Esophagus squamous epithelium (tissue), 5 donors: ENCODE measurements at places on chromosomes 11 and 22. TPM values are rescaled to one million over a fixed set of nuclear protein-coding genes. Genes with fewer than 3 reads are reported as not detected.

DNA sequence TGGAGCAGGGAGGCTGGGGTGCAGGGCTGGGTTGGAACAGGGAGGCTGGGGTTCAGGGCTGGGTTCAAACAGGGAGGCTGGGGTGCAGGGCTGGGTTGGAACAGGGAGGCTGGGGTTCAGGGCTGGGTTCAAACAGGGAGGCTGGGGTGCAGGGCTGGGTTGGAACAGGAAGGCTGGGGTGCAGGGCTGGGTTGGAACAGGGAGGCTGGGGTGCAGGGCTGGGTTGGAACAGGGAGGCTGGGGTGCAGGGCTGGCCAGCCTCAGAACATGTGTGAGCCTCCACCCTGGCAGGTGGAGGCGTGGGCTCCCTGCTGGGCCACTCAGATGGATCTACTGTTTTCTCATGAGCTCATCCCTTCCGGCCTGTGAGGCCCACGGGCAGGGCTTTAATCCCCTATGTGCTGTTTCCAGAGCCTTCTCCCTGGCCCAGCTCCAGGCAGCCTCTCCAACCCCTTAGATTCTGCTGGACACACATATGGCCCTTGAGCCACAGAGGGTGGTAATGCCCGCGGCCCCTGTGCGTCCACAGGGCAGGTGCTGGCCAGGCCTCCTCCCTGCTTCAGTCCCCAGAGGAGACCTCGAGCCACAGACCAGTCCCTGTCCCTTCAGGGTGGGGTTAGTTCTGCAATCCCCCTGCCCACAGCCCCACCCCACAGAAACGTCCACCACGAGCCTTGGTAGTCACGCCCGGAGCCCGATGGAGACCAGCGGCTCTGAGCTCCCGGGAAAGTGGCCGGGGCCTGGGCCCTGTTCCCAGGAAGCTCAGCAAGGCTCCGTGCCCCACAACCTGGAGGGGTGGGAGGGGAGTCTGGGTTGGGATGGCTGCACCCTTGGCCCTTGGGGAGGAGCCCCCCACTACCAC lies 197.9 kb downstream of the BRD1 start:
- no peak overlapping the region for H3K27ac ChIP-seq
- H3K4me1 ChIP-seq: peaks cover 5% of the 10 kb centered on the region
- H3K36me3 ChIP-seq: no peaks in the 10 kb centered on the region
- no peak overlapping the region for H3K4me3 ChIP-seq

- DNase-seq: no peak
- peak overlapping the region; percentile 44 for H3K27ac ChIP-seq
- no peaks in the 10 kb centered on the region for H3K4me1 ChIP-seq
- H3K27me3 ChIP-seq: no peaks in the 10 kb centered on the region
These were observed 83.6 kb downstream of the PIWIL4 start for GRCh38 chr11:94650756-94651155.

DNA sequence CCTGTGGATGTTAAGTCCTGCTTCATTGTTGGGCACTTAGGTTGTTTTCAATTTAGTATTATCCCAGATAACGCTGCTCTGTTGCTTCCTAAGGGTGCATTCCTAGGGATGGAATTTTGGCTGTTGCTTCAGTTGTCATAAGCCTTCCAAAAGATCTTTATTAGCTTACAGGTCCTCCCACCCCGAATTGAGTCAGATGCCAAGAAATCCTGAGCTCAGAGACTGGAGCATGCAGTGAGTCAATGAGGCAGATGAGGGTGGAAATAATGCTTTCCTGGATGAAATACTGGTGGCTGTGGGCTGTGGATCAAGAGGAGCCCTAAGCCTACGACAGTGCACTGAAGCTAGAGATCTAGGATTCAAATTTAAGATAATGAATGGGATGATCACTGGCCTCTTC lies 10.7 kb upstream of the IL18BP start:
- no peaks in the 10 kb centered on the region for H3K4me1 ChIP-seq
- H3K4me3 ChIP-seq: no peak overlapping the region
- no peak overlapping the region for H3K27ac ChIP-seq
- H3K36me3 ChIP-seq: no peaks in the 10 kb centered on the region
- no peak for DNase-seq

DNA sequence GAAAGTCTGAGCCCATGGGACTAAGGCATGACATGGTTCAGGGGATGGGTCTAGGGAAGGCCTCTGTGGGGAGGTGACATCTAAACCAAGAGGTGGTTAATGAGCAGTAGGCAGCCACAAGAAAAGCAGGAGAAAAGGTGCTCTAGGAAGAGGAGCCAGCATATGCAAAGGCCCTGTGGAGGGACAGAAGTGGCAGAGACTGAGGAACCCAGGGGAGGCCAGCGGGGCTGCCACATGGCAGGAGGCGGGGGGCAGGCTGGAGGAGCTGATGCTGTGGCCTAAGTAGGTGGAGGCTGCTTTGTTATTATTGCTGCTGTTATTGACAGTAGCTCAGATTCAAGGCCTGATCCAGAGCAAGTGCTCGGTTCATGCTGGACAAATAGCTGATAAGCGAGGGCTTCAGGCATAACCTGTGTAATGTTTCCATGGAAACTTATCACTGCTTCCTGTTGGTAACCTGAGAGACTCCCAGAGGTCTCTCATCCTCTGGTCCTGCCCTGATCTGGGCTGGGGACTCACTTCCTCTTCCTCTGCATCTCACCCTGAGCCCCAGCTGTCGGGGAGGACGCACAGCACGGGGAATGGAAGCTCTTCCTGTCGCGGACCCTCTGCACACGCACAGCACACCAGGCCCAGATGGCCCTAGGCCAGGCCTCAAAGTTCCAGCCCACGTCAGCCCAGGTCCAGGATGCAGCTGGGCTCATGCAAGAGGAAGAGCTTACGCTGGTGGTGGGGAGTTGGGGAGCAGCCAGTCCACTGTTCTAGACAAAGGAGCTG lies 75.2 kb upstream of the TP53I11 start:
- H3K27me3 ChIP-seq: no peaks in the 10 kb centered on the region
- no peak overlapping the region for H3K27ac ChIP-seq
- DNase-seq: no peak
- no peaks in the 10 kb centered on the region for H3K36me3 ChIP-seq
- H3K4me3 ChIP-seq: no peak overlapping the region

GRCh38 chr11:26245046-26245445 lies 86.9 kb upstream of the ANO3 start:
- H3K4me3 ChIP-seq: no peak overlapping the region
- H3K4me1 ChIP-seq: no peaks in the 10 kb centered on the region
- no peaks in the 10 kb centered on the region for H3K27me3 ChIP-seq
- no peak overlapping the region for H3K27ac ChIP-seq
- DNase-seq: no peak
- no peaks in the 10 kb centered on the region for H3K36me3 ChIP-seq

DNA sequence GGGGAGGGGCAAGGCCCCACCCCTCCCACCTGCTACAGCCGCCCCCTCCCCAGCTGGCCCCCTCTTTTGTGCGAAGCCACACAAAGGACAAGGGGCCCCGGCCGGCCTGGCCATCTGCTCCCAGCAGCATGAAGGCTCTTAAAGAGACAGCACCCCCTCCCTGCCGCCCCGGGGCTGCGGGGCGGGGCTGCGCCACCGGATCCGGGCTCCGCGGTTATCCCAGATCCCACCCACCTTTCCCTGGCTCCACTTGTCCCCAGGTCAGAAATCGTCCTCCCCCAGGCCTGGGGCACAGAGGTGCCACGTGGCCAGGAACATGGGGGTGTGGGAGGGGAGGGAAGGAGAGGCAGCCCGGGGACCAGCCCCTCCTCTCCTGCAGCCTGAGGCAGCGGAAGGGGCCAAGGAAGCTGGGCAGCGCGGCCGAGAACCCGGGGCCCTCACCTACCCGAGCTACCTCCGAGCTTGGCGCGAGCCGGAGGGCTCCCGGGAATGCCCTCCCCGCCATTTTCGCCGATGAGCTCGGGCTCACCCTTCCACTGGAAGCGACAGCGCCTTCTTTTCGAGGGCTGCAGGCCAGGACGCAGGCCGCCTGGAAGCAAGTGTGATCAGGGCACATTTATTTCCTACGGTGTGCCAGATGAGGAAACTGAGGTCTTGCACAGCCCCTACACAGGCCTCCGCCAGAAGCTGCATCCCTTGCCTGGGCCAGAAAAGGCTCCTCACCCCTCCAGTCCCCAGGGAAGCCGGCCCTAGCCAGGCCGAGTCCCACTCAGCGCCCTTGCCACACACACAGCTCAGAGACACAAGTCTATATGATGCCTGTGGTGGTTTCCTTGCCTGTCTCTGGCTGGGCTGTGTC lies 2.5 kb upstream of the RCOR2 start:
- peak overlapping the region; percentile 28 for H3K27ac ChIP-seq
- H3K36me3 ChIP-seq: no peaks in the 10 kb centered on the region
- H3K4me1 ChIP-seq: peaks cover 68% of the 10 kb centered on the region
- H3K27me3 ChIP-seq: no peaks in the 10 kb centered on the region
- DNase-seq: no peak

- H3K4me3 ChIP-seq: no peak overlapping the region
- DNase-seq: no peak
- no peaks in the 10 kb centered on the region for H3K36me3 ChIP-seq
- peak overlapping the region; percentile 74 for H3K27ac ChIP-seq
These were observed 2.0 kb downstream of the DUSP8 start for GRCh38 chr11:1570001-1570453.

- DNase-seq: no peak
- H3K4me3 ChIP-seq: no peak overlapping the region
- H3K36me3 ChIP-seq: no peaks in the 10 kb centered on the region
- H3K4me1 ChIP-seq: no peaks in the 10 kb centered on the region
- H3K27me3 ChIP-seq: no peaks in the 10 kb centered on the region
These were observed 140.6 kb upstream of the CADM1 start for GRCh38 chr11:115644856-115645255.

GRCh38 chr11:85464283-85464682 lies 162.9 kb downstream of the DLG2 start:
- H3K27ac ChIP-seq: no peak overlapping the region
- H3K27me3 ChIP-seq: no peaks in the 10 kb centered on the region
- no peak overlapping the region for H3K4me3 ChIP-seq
- no peaks in the 10 kb centered on the region for H3K4me1 ChIP-seq

DNA sequence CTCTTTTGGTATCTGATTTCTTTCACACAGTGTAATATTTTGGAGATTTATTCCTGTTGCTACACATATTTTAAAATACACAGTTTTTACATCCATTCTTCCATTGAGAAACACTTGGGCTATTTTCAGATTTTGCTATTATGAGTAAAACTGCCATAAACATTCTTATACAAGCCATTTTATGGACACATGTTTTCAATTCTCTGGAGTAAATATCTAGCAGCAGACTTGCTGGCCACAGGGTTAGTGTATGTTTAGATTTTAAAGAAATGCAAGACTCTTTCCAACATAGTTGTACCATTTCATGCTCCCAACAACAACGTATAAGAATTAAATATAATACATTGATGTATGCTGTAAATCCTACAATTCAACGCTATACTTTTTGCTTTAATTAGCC lies 360.8 kb upstream of the PITPNB start:
- H3K4me1 ChIP-seq: no peaks in the 10 kb centered on the region
- no peaks in the 10 kb centered on the region for H3K27me3 ChIP-seq
- no peaks in the 10 kb centered on the region for H3K36me3 ChIP-seq
- no peak overlapping the region for H3K27ac ChIP-seq
- no peak for DNase-seq

DNA sequence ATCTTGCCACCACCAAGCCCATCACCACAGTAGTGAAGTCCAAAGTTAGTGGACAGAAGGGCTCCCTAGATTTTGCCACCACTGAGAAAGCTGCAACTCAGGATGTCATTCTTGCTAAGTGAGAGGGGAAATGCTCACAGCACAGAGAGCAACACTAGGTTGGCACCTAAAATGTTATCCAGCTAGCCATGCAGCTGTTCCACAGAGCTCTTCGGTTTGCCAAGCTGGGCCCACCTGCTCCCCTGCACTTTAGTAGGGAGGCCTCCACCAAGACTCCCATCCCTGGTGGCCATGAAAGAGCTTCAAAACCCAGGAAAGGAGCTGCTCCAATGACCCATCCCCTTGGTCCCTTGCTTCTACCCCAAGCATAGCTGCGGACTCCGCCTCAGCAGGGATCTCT lies 63.8 kb downstream of the TRIM29 start:
- H3K27ac ChIP-seq: no peak overlapping the region
- peaks cover 10% of the 10 kb centered on the region for H3K4me1 ChIP-seq
- H3K4me3 ChIP-seq: no peak overlapping the region
- no peak for DNase-seq
- no peaks in the 10 kb centered on the region for H3K27me3 ChIP-seq

DNA sequence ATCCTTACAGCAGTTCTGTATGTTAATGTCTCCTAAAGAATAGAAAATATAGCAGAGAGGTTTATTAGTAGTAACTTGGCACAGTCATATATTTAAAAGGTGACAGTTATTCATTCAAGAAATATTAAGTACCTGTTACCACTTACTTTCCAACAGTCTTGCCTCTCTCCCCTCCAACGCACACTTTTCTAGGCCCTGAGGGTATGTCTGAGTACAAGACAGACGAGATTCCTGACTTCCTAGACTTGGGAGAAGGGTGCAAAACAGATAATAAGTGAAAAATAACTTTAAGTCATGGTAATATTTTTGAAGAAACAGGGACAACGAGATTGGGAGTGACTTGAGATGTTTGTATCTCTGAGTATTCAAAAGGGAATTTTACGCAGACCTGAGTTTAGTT lies 1.6 kb downstream of the EIF3L start:
- peaks cover 15% of the 10 kb centered on the region for H3K4me1 ChIP-seq
- no peak overlapping the region for H3K4me3 ChIP-seq
- H3K27ac ChIP-seq: no peak overlapping the region
- no peak for DNase-seq
- no peaks in the 10 kb centered on the region for H3K27me3 ChIP-seq

DNA sequence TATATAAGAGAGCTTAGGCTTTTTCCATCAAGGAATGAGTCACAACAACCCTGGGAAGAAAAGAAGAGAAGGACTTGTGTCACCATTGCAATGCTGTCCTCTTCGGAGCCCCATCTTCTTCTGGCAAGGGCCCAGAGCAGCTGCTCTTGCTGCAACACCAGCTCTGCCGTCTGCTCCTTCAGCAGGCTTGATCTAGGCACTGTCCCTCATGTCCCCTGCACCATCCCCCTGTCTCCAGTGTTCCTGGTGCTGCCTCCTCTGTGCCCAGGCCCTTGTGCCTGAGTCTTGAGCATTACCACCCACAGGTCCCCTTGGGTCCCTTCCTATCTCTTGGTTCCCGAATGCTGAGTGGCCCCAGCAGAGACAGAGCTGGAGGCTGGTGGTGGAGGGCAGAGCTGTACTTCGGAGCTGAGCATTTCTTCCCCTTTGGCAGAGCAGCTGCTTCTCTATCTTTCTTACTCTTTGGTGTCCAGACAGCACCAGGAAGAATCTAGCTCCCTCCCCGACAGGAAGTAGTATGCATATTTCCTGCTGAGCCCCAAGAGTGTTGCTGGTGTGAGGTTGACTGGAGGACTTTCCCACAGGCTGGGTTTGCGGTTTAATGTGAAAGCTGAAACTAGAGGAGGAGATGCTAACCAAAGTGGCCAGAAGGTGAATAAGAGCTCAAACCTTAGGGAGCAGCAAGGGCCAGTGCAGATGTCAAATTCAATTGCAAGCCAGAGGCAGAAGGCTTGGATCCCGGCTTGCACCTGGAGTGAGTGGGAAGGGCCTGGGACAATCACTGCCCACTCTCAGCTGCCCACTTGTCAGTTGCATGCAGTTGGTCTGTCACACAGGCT lies 27.8 kb downstream of the WEE1 start:
- H3K27ac ChIP-seq: peak overlapping the region; percentile 76
- no peak for DNase-seq
- H3K4me3 ChIP-seq: no peak overlapping the region
- no peaks in the 10 kb centered on the region for H3K27me3 ChIP-seq
- H3K4me1 ChIP-seq: peaks cover 21% of the 10 kb centered on the region
- H3K36me3 ChIP-seq: no peaks in the 10 kb centered on the region

The BDNF gene
- total RNA-seq: 0.76 TPM

The THYN1 gene
- 15.7 TPM for total RNA-seq

The SLC22A12 gene
- not detected for total RNA-seq

The PIH1D2 gene
- 3.3 TPM for total RNA-seq

The RNF26 gene
- total RNA-seq: 17.9 TPM

The ZBTB16 gene
- 137 TPM for total RNA-seq

The HTR3A gene
- total RNA-seq: not detected
